ENCODE measurements at places on chromosomes 11 and 22.

- no peak for DNase-seq
These were observed 6.5 kb downstream of the METTL15 start for GRCh38 chr11:28114731-28115130.

DNA sequence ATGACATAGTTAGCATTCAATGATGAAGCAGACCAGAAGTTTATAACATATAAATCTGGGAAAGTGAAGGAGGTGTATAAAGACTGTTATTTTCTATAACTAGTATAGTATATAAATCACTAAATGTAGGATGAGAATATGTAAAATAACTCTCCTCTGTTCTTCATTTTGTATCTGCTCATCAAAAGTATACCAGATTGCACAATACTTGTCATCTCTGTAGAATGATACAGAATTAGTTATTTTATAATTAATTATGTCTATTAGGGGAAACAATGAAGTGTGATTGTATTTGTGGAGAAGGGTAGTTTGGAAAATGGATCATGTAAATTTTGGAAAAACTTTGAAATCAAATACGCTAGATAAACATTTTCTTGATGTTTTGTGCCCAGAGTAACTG lies 18.4 kb downstream of the OR51L1 start:
- DNase-seq = no peak

DNA sequence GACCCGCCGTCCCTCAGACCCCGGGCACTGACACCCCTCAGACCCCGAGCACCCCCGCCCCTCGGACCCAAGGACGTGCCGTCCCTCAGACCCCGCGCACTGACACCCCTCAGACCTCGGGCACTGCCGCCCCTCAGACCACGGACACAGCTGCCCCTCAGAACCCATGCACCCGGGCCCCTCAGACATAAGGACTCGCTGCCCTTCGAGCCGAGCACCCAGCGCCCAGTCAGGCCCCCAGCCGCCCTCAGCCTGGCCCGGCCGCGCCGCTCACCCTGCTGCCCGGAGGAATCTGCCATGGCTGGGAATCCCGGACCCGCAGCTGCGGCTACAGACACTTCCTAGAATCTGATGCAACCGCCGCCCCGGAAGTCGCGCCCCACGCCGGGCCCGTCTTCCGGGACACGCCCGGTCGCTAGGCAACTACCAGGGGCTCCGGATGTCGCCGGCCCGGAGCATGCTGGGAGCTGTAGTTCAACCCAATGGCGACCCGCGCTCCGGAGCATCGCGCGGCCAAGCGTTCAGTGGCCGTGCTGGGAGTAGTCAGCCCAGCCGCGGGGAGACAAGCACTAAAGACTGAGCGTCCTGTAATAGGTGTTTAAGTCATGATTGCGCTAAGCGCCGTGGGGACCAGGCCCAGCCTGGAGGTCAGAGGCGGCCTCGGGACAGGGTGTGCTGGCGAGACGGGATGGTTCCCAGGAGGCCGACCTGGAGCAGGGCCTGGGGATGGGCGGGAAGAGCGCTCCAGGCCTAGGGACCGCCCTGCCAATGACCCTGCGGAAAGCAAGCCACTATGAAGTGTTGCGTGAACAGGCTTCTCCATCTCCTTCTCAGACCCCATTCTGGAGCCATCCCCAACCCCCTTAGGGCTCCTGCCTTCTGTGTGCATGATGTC lies at the start of gene CARS1:
Gene CARS1 (minus strand): TSS at position 355 of the 895 bp plus-strand sequence. CDS start 56 bp downstream, at position 299.
- peak; percentile 87 for DNase-seq

GRCh38 chr11:3671334-3672254 lies at the start of gene CHRNA10:
TSS of gene CHRNA10 (minus strand) at chr11:3671384. CDS start at chr11:3671312, 72 bp downstream.
- no peak for DNase-seq

DNA sequence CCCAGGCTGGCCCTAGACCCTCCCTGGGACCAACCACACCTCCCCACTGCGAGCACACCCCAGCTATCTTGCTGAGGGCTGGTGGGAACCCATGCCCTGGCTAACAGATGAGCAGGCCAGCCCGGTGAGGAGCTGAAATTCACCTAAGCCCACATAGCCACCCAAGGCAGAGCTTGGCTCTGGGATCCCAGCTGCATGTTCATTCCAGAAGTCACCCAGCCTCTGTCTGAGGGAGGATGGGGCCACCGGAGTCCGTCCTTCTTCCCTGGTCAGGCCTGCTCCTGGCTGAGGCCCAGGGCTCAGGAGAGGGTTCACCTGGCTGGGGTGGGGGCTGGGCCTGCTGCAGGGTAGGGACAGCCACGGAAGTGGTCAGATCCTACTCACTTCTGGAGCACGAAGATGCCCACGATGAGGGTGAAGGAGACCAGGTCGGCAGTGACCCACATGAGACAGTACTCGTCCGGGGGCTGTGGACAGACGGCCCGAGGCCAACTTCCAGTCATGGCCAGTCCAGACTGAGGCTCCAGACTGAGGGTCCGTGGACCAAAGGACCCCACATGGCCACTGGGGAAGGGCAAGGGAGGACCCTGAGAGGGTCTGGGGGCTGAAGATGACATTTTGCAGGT lies 6.6 kb upstream of the KLHL35 start:
- no peak for DNase-seq

DNA sequence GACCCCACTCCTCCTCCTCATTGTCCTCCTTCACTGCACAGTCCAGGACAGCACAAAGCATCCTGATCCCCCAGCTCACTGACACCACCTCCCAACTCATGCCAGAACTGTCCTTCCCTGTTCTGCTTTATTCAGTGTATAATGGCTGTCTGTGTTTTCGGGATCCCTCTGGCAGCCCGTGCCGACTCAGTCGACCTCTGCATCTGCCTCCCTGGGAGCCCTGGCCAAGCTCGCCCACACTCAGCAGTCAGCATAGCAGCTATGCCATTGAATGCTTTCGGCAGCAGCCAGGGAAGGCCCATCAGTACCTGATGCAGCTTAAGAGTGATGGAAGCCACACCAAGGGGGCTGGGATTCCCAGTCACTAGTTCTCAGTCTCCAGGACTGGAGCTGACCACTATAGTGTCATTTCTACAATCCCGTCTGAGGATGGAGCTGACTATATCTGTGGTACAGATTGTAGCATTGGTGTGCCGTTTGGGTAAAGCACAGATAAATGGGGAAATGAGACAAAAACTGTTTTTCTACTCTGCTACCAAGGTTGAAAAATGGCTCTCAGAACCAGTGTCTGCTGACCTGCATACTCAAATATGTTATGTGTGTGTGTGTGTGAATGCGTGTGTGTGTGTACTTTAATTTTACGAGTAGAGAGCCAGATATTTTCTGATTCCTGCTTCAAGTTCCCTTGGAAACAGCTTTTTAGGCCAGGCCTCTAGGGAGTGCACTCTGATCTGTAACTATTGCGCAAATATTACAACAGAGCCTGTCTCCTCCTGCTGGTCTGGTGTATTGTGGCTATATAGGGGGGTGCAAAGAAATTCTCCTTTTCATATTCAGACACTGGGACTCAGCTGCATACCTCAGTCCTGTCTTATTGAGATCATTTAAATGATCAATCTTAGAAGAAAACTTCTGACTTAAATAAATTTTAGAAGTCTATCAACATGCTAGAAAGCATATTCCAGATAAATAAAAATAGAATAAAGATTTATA lies 78.8 kb upstream of the TOP3B start:
- DNase-seq = no peak

DNA sequence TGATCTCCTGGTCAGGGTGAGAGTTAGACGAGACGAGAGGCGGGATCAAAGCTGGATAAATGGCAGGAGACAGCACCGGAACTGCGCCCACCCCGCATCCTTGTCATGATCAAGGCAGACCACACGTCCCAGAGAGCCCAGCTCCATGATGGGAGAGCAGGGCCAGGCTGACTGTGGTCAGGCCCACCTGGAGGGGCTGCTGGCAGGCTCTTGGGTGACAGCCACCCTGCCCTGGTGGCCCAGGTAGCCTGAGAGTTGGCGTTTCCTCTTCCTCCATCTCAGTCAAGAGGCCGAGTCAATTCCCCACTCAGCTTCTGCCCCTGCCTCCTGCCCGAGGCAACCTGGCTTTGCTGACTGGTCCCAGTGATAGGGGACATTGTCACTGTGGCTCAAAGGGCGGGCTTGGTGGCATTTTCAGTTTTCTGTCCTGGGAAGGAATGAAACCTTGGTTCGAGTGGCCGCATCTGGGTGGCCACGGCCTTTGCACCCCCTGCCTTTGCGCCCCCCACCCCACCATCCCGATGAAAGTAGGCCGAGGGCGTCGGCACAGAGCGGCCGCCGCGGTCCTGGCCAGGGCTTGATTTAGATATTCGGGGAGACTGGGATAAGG lies 60.8 kb upstream of the PPARA start:
- no peak for DNase-seq

Measured in activated CD4-positive, CD25-positive, alpha-beta regulatory T cell treated with anti-CD3 and anti-CD28 coated beads, Interleukin-2, amount 50 U/mL, for 16 hours (primary cell).